ENCODE measurements at places on chromosomes 2 and 18.

- no peak for DNase-seq
Observed at GRCh38 chr18:67266246-67267237, 250.0 kb downstream of the DSEL start.

- DNase-seq: no peak
Observed at GRCh38 chr18:79283131-79283810, 112.5 kb upstream of the NFATC1 start.

GRCh38 chr2:112906276-112906675, 4.7 kb upstream of the IL37 start:
- DNase-seq: no peak

- DNase-seq: no peak
Observed at GRCh38 chr18:7237673-7238272, 6.9 kb downstream of the LRRC30 start.

GRCh38 chr2:234951664-234952269, at the start of gene SH3BP4:
TSS of gene SH3BP4 (plus strand) at chr2:234952017. CDS start at chr2:235035003, 82,986 bp downstream.
- peak; percentile 54 for DNase-seq

DNA sequence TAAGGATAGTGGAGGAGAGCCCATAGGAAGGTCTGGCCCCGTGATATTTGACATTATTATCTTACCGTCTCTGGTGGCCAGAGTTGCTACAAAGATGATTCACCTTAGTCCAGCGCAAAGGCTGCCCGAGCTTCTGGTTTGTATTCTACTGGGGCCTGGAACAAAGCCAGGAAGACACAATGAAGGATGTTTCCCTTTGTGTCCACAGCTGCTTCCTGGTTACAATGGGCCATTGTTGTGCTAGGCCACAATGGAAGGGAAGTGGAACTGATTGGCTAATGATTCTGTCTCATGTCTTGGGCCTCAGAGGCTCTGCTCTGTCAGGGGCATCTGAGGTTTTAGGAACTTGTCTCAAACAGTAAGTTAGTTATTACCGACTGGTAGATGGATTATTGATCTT, 132.2 kb downstream of the TDRD15 start:
- no peak for DNase-seq

DNA sequence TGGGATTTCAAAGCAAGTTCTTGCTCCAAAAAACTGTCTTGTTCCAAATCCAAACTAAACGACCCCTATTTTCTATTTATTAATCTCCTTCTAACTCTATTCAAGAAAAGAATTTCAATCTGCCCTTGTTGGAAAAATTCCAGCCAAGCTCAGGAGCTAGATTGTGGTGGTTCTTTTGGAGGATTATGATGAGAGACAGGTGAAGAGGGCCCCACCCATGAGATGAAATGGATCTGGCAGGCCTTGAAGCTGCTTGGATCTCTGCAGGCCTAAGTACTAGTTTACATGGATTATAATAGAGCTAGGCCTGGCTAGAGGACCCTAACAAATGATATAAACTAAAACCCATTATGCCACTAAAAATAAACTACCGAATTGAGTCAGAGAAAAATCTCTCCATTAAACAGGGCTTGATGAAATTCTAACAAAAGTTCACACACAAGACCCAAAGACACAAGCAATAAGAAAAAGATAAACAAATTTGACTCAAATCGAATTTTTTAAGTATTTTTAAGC, 101.6 kb downstream of the GFPT1 start:
- DNase-seq: no peak

- no peak for DNase-seq
Observed at GRCh38 chr2:205193836-205194228, 488.5 kb upstream of the NRP2 start.

DNA sequence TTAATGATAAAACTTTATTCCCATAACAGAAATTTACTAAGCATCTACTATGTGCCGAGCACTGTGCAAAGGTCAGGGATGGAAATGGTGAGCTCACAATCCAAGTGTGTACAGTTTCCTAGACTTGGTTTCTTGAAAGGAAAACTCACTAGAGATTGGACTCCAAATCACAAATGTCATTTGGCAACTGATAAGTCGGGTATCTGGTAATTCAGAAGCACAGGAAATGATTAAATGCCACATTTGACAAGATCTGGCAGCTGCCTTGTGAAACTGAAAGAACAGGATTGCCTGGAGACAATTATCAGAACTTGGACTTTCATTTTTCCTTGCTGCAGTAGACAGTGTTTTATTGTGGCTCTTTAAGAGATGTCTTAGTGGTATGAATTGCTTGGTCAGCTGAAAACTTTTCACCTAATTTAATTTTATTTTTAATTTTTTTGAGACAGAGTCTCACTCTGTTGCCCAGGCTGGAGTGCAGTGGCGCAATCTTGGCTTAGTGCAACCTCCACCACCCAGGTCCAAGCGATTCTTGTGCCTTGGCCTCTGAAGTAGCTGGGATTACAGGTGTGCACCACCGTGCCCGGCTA, 19.2 kb downstream of the ITGA6 start:
- DNase-seq: no peak

- DNase-seq: no peak
Observed at GRCh38 chr18:36582988-36583745, 245.6 kb downstream of the TPGS2 start.

DNA sequence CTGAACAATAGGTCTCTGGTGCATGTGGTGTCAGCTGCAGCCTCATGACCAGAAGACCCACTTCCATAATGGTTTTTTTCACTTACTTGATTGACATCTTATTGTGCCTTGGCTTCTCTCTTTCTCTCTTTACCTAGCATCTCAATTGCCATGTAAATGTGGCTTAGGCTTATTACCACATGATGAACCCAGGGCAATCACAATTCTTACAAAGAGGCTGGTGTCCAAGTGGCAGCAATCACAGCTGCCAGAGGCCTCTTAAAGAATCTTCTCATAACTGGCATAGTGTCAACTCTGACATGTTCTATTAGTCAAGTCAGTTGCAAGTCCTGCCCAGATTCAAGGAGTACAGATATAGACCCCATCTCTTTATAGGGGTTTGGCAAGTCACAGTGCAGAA, 1224.8 kb downstream of the SUCLG1 start:
- DNase-seq: no peak

GRCh38 chr2:209579230-209579749, 155.4 kb downstream of the MAP2 start:
- no peak for DNase-seq

- DNase-seq: no peak
Observed at GRCh38 chr2:241849616-241850543, 8.8 kb downstream of the PDCD1 start.

DNA sequence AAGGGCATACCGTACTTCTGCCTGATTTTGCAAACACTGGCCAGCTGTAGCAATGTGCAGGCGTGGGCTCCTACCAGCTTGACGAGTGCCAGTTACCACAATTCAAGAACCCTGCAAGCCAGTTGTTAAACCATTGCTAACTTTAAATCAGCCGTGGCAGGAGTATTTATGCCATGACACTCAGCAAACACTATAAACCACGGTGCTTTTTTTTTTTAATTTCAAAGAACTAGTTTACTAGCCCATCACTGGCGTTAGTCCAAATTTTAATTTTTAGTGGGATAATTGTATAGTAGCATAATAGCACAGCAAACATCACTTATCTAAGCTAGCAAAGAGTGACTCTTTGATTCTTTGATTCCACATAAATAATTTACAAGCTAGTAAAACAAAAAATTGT, 111.1 kb downstream of the COL4A4 start:
- no peak for DNase-seq

- no peak for DNase-seq
Observed at GRCh38 chr18:515838-516237, 15.3 kb upstream of the COLEC12 start.

DNA sequence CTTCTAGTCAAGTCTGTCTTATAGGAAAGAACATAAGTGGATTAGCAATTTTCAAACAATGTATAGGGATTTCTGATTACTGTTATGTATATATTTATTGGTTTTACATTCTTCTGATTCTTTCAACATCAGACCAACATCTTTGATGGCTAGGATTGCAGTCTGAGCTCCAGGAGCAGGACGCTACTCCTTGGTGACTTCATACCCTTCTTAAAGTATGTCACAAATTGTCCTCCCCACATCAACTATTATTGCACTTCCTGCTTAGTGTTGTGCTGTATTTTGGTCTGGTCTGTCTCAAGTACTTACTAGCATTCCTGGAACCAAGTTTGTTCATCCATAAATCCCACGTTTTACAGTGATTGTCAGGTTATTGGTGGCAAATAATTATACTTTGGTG, 49.0 kb downstream of the MAP2 start:
- no peak for DNase-seq

DNA sequence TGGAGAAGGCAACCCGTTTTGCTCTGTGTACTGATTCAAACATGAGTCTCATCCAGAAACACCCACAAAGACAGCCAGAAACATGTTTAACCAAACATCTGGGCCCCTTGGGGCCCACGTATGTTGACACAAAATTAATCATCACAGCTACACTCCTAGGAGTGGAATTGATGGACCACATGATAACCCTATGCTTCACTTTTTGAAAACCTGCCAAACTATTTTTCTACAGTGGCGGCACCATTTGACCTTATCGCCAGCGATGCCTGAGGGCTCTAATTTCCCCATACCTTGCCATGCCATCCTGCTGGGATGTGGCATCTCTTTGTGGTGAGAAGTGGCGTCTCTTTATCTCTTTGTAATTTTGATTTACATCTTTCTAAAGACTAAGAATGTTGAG, 38.5 kb downstream of the PSMG2 start:
- DNase-seq: no peak

GRCh38 chr2:128469203-128469602, 150.5 kb upstream of the HS6ST1 start:
- DNase-seq: no peak

GRCh38 chr2:20571231-20571630, 79.7 kb downstream of the HS1BP3 start:
- no peak for DNase-seq

DNA sequence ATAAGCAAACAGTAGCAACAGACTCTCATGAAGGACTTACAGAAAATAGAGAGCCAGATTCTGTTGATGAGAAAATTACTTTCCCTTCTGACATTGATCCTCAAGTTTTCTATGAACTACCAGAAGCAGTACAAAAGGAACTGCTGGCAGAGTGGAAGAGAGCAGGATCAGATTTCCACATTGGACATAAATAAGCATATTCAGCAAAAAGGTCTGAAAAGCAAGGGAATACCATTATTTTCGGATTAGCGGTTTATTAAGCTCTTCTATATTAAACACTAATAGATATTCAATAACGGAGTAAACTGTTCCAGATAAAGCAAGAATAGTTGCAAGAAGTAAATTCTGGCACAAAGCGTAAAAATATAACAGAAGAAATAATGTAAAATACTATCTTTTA, 25.0 kb downstream of the POLI start:
- DNase-seq: no peak

- no peak for DNase-seq
Observed at GRCh38 chr2:239737144-239737463, 288.0 kb downstream of the NDUFA10 start.

- no peak for DNase-seq
Observed at GRCh38 chr2:60353406-60353800, 200.1 kb downstream of the BCL11A start.

DNA sequence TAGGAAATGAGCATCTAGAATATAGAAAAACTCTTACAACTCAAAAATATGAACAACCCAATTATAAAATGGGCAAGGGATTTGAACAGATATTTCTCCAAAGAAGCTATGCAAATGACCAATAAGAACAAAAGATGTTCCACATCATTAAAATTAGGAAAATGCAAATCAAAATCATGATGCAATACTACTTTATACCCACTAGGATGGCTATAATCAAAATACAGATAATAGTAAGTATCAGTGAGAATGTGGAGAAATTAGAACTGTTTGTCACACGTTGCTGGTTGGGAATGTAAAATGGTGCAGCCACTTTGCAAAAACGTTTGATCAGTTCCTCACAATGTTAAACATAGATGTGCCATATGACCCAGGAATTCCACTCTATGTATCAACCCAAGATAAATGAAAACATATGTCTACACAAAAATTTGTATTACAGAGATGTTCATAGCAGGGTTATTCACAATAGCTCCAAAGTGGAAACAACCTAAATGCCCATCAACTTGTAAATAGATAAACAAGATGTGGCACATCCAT, 558.4 kb downstream of the SLC4A3 start:
- DNase-seq: no peak

- DNase-seq: no peak
Observed at GRCh38 chr2:215644233-215644897, 208.5 kb upstream of the FN1 start.

- no peak for DNase-seq
Observed at GRCh38 chr2:40192864-40193669, 258.8 kb downstream of the SLC8A1 start.

GRCh38 chr2:974054-974453, 23.4 kb downstream of the SNTG2 start:
- peak; percentile 46 for DNase-seq

DNA sequence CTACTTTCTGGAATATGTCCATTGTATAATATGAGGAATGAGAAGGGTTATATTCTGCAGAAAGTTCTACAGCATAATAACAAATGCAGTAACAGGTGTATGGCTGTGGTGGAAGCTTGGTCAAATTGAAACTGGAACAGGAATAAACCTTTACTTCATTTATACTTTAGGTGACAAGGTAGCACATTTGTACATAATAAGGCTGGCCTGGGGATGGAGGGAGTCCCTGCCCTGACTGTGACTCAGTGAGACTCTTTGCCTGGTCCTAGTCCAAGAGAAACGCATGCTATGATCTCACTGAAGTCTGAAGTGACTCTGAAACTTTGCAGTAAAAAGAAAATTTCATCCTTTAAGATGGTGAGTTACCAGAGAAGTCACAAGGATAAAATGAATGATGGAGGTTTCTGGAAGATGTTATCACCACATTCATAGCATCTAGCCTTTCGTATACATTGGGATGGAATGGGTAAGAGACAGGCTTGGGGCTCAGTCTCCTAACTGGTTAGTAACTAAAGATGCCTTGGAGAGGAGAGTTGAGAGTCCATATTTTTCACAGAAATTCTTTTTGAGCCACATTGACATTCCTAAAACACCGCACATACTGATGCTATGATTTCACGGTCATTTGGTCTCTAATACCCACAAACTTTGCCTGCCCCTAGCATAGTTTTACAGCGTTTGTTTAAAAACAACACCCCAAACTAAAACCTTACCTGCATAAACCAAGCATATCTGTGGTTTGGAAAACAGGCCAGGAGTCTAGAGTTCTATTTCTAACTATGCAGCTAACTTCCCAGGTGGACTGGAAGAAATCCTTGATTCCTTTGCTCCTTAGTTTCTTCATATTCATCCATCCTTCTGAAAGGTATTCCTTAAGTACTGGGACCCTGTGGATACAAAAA, 42.4 kb upstream of the NABP1 start:
- no peak for DNase-seq

Measured in activated naive CD8-positive, alpha-beta T cell treated with anti-CD3 and anti-CD28 coated beads, Interleukin-2, amount 50 U/mL, for 24 hours (primary cell).